DMS79 treated with DMSO at 0.1 percent for 48 hours (cell line): ENCODE measurements at places on chromosomes 16 and 17.
A peak's percentile ranks its signal among the peaks of the same experiment; 100 is the strongest.

DNA sequence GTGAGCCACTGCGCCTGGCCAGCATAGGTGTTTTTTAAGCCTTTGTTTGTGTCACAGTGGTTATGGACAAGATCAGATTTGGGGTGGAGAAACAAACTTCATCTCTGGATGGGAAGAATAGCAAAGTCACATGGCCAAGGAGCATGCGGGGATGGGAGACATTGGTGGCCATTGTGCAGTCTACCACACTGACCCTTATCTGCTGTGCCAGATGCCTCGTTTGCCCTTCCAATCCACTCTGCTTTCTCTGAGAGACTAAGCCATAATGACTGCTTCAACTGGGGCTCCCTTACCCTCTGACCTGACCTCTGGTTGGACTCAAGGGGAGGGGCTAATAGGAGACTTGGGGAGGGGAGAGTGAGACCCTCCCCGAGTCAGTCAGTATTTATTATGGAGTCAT, 166.8 kb downstream of the PRKCB start:
- no peak for DNase-seq

DNA sequence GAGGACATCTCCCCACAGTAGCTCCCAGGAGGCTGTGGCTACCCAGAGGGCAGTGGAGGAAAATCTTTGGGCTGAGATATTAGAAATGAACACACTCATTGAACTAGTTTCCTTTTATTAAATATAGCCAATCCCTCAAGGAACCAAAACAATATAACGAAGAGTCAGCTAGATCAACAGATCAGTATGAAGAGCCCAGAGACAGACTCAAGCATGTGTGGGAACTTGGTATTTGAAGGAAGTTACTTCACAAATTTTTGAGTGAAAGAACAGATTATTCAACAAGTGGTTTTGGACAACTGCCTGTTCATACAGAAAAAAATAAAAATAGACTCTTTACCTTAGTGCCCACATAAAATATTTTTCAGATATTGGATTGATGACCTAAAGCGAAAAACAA, 183.6 kb upstream of the PMFBP1 start:
- no peak for DNase-seq

DNA sequence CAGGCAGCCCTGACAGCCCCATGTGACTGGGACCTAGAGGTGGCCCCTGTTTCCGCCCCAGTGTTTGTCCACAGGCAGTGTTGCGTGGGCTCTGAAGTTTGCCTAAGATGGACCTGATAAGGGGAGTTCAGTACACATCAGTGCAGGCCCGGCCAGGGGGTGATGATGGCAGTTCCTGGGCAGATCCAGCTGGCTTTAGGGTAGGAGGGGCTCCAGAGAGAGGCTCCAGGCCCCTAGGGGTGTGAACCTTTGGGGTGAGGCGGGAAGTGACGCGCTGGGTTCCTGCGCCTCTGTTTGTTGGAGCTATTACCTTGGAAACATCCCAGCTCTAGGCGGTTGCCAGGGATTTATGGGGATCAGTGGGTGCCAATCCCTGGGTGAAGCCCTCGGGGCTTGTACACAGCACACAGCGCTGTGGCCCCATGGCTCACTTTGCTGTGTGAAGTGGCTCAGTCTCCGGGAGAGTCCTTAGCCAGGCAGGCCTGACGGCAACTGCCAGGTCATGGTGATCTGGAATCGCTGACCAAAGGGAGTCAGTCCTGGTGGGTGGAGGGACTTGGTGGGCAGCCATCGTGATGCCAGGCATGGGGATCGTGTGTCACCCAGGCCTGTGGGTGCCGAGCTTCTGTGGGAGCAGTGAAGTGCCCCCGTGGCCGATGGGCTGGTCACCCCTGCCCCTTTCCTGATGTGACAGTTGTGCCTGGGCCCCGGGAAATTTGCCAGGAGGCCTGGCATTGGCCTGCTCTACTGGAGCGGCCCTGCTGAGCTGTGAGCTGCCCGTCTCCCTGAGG, 146.1 kb downstream of the SEC14L1 start:
- peak; percentile 58 for DNase-seq

- DNase-seq = no peak
Observed at GRCh38 chr17:51083981-51084380, 36.7 kb downstream of the SPAG9 start.

DNA sequence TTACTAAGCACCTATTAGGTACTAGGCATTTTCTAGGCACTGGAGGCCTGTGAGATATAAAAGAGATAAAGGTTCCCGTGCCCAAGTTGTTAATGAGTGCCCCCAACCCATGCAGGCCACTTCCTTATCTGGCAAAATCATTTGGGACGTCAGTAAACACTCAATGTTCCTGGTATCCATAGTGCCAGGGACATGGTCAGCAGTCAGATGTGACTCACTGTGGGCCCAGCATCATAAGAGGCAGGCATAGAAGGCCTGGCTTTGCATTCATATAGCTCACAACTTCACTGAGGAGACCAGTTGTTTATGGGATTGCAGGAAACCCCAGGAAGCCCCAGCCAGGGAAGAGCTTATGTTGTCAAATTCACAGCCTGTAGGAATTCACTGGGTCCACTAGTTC, 81.1 kb downstream of the MRC2 start:
- DNase-seq = no peak

GRCh38 chr17:82922646-82923045, 82.8 kb upstream of the ZNF750 start:
- DNase-seq = no peak

- peak; percentile 10 for DNase-seq
Observed at GRCh38 chr17:30472238-30472890, 4.8 kb upstream of the GOSR1 start.
